Stimulated activated CD8-positive, alpha-beta memory T cell treated with anti-CD3 and anti-CD28 coated beads, Interleukin-15, amount 100 ng/mL, for 1 hour (primary cell): ENCODE measurements at places on chromosomes 3 and 15.

DNA sequence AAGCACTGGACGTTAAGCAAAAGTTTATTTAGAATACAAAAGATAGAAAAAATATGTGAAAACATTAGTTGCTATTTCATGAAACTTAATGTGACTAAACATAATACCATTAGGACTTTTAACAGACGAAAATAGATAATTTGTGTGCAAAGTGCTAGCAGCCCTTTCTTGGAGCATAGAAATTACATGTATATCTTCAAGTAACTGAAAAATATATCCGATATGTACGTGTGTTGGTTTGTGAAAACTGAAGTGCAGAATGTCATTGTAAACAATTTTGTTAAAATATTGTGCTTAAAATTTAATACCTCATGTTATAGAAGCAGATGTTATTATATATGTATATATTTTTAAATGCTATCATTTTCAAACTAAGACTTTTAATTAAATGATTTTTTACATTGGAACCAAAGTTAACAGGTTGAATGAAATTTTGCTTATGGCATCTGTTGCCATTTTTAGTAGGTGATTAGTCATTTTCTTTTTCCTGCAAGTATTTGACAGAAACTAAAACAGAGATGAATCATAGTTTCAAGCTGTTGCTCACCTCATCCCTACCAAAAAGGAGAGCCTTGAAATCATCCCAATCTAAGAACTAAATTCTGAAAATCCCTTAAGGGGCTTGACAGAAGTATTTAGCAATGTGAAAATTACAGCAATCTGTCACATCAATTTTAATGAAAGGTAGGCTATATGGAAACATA, 334.8 kb downstream of the NAALADL2 start:
- DNase-seq = no peak

DNA sequence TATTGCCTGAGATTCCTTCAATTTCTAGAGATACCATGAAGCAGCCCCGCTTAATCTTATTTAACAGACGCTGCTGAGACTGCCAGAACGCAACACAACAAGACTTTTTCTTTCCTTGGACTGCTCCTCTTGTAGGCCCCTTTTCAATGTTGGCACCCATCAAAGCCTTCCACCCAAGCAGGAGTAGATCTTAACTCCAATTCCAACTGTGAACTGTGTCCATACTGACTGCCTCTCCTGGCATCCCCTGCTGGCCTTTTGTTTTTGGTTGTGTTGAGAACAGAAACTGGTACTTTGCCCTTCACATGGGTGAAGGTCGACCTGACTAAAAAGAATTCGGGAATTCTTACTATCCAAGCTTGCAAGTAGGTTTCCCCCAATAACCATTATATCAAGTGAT, 50.2 kb downstream of the TRIM71 start:
- no peak for DNase-seq

- DNase-seq = no peak
Measured at GRCh38 chr3:112858410-112859069, 11.9 kb upstream of the CD200R1L start.

DNA sequence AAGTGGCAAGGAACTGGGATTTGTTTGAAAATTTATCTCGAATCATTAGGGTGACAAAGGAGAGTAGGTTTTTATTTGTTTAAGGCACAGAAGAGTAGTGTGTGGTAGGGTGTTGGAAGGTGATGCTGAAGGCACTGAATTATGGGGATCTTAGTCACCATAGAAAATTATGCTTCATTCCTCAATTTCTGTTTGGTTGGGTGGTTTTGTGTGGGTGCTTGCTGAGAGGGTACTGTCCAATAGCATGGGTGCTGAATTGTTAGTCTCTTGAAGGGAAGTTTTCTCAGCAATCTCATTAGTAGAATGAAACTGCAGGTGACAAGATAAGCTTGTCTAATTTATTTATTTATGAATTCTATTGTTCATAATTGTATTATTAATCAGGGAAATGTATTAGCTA, 610.9 kb downstream of the AGBL1 start:
- DNase-seq = no peak

DNA sequence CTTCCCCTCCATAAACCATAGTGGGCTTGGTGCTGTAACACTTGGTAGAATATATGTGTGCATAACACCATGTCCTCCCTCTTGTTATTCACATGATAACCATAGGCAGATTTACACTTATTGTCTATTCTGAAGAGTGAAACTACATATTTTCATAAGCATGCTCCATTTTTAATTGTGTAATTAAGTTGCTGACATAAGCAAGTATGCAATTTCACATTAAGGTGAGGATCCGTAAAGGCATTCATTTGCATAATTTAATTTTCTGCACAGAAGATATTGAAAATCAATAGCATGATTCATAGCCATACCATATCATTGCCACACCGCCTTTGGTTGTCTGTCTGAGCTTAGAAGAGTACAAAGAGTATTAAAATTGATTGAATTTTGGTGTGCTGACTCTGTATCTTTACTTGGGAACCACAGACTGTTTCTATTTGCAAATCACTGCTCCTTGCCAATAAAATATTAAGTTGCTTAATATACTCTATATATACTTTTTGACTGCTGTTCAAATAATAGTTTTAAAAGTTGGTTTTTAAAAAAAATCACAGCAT, 182.4 kb downstream of the PTPRG start:
- DNase-seq = no peak

GRCh38 chr15:63294359-63294758, 17.0 kb downstream of the APH1B start:
- DNase-seq = no peak

GRCh38 chr3:62732183-62732904, 142.9 kb downstream of the CADPS start:
- DNase-seq = no peak

DNA sequence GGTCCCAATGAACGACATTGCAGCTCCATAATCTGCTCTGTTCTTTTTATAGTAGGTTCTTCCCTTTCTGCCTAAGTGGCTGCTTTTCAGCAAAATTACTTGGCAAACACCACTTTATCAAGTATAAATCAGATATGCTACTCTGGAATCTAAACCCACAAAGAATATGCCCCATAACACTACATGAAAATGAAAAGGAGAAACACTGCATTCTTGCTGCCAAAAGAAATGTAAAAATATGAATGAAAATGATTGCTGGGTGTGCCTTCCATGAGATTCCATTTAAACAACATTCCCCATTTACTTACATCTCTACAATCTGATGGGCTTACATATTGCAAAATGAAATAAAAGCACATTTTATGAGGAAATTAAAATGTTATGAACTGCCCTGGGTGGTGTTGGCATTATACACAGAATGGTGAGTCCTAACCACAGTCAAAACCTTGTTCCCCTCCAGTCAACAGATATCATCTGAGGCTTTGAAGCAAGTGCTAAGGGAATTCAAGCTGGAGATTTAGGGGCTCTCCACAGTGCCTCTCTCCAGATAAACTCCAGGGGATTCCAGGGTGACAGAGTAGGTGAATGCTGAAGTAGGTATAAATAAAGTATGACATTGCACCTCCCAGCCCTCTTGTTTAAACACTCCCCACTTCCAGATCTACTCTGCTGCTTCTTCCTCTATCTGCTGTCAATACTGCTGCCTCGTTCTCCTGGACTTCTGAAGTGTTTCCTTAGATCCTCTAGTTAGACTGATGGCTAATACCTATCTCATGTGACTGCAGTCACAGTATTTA, 136.5 kb downstream of the RORA start:
- no peak for DNase-seq

- no peak for DNase-seq
Measured at GRCh38 chr3:14507757-14508504, 32.2 kb downstream of the GRIP2 start.

DNA sequence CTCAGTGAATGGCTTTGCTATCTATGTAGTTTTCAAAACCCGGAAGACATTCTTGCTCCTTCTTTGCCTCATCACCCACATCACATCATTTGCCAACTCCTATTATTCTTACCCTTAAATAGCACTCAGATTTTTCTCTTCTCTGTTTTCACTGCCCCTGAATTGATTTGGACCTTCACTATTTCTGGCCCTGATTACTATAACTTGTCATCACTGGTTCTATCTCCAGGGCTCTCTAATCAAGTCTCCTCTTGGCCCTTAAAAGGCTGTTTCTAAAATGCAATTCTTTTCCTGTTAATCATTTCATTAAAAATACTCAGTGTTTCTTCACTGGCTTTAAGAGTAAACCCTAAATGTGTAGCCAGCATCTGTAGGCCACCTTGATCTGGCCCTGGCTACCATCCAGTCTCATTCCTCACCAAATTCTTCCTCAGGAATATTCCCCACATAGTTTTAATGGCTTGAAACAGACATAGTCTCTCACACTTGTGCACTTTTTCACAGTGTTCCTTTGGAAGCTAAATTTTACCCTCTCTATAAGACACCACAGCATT, 437.1 kb upstream of the CBLB start:
- DNase-seq = no peak

DNA sequence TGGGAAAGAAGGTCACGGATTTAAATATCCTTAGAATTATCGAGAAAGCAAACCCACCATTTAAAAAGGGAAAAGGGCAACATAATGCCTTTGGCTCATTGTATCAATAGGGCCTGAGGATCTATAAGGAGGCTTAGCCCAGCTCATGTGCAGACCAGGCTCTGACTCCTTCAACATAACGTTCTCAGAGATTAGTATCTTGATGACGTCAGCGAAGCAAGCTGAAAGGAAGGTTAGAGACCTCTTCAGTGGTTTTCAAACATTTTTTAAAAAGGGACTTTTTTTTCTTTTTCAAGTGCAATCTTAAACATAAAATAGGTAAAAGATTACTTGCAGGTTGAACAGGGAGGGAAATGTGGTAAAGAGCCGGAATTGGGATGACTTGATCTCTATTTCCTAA, 463.9 kb upstream of the ADAMTS9 start:
- no peak for DNase-seq

DNA sequence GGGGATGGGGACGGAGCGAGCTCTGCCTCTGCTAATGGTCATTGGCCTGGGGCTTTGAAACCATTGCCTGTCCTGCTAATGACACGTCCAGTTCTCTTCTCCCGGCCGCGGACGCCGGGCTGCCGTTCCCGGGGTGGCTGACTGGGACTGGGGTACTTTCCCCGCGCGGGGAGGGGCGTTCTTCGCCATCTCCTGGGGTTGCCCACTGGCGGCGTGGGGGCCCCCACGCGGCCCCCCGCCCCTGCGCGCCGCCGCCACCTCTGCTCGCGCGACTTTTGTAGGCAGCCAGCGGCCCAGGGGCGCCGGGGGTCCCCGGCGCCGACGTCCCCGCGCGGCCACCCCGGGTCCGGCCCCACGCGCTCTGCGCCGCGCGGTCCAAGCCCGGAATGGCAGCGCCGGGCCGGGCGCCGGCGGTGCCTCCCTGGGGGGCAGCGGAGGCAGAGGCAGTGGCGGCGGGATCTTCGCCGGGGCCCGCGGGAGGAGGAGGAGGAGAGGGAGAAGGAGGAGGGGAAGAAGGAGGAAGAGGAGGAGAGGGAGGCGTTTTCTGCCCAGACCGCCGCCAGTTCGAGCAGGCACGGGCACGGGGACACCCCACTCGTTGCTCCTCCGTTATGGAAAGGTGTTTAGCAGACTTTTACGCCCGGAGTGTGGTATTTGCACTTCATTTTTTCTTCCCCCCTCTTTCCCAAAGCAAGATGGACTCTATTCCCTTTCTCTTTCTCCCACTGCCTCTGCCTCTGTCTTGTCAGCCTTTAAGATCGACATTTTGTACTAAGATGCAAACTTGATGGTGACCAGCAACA, 2.3 kb downstream of the BBX start:
- DNase-seq = no peak

DNA sequence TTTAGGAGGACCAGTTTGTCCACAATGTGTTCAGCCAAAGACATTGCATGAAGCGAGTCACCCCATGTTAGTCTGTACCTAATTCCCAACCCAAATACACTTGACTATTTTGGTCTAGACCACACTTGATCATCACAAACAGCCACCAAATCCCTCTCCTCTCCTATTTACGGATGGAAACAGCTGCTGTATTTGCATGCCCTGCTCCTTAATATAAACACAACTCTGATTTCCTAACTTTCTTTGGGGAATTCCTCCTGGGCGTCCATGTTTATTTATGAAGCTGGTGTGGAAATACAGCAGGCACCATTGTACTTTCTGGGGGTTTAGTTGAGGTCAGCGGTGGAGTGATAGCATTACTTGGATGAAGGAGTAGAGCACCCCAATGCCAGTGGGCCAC, 235.2 kb downstream of the TLE3 start:
- DNase-seq = no peak

DNA sequence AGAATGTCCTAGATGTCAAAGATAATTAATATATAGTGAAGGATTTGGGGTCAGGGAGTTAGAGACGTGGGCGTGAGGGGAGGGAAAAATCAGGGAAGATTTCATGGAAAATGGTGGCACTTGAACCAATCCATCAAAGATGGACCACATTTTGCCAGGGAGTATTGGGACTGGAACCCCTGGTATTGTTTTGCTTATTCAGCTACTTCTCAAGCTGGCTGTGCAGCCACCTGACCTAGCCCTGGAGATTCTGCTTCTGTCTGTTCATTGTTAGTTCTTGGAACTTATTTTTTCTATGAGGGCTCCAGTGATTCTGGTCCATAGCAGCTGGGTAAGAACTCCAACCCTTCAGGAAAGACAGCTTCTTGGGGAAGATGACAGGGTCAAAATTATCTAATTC, 3.3 kb upstream of the THRB start:
- DNase-seq = no peak

DNA sequence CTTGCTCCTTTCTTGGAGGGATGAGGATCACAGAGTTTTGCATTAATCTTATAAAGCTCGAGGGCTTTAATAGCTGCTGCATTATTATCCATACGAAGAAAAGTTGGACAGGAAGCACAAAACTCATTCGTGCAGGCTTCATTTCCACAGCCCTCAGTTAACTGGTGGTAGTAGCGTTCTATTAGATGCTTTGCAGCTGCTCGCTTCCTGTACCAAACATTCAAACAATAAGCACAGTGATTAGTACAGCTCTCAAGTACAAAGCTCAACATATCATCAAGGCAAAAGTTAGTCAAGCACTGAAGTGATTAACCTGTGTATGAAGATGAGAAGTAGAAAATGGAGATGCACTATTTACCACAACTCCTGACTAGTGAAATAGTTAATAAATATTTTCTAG, 63.3 kb downstream of the UBE3A start:
- no peak for DNase-seq

DNA sequence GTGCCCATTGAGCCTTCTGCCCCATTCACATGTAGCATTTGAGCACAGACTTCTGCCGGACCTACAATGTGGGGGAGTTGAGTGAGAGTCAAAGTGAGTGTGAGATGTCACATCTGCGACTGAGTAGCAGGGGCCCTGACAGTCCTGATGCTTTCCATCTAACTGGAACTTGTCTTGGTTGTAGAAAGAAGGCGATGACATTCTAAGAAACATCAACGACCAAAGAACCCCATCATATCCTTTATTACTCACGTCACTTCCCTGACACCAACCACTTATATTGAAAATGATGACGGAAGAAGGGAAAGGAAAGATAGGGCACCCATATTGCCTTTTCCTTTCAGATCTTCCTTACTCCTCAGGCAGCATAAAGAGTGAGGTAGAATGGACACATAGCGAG, 30.5 kb downstream of the SMAD3 start:
- DNase-seq = no peak
